NCI-H187 (cell line): ENCODE measurements at places on chromosomes 6 and 20.

DNA sequence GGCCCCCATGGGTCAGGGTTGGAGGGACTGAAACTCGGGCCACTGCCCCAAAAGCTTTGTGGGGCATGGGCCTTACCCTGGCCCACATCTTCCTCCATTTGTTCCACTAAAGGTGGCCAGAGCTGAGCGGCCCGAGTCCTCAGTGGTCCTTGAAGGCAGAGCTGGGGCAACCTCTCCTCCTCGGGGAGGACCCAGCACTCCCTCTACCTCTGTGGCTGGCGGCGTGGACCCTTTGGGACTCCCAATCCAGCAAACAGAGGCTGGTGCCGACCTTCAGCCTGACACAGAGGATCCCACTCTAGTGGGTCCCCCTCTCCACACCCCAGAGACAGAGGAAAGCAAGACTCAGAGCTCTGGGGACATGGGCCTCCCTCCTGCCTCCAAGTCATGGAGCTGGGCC is 9.3 kb downstream of the LPIN3 start:
- no peak for DNase-seq

- DNase-seq: no peak
Measured at GRCh38 chr20:50464026-50464724, 46.0 kb upstream of the PTPN1 start.

GRCh38 chr6:66184091-66184490 is 477.1 kb upstream of the EYS start:
- DNase-seq: no peak

GRCh38 chr6:111852725-111853124 is 20.5 kb downstream of the FYN start:
- no peak for DNase-seq

GRCh38 chr6:6495851-6496250 is 92.7 kb upstream of the LY86 start:
- DNase-seq: no peak

DNA sequence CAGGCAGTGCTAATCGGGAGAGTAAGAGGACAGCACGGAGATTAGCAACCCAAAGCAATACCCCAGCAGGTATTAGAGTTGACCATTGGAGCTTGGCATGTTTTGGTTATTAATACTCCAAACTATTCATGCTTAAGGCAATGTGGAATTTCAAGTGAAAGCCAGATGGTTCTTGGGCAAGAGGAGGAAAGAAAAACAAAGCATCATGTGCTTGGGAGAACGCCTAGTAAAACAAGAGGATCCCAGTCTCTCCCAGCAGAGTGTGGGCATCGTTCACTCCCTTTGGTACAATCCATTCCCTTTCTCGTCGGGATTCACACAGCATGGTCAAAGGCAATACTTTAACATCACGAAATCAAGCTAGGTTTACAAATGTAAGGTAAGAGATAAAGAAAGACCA is 349.8 kb downstream of the PRKN start:
- no peak for DNase-seq

DNA sequence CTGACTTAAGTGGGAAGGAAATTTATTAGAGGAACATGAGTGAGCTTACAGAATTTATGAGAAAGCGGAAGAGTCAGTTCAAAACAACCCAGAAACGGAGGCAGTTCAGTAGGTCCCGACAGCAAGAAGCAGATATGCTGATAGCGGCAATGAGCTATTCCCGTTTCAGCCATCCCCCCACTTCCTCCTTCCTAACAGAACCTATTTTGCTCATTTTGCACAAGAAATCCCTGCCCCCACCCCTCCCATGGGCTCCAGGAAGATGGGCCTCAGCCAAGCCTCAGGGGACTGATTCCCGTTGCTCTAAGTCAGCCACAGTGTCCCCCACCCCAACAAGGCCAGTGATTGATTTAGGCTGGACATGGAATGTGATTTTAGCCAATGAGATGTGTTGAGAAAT is 157.5 kb downstream of the CEBPB start:
- no peak for DNase-seq

GRCh38 chr6:44041461-44042260 is 85.6 kb downstream of the MRPL14 start:
- DNase-seq: no peak

DNA sequence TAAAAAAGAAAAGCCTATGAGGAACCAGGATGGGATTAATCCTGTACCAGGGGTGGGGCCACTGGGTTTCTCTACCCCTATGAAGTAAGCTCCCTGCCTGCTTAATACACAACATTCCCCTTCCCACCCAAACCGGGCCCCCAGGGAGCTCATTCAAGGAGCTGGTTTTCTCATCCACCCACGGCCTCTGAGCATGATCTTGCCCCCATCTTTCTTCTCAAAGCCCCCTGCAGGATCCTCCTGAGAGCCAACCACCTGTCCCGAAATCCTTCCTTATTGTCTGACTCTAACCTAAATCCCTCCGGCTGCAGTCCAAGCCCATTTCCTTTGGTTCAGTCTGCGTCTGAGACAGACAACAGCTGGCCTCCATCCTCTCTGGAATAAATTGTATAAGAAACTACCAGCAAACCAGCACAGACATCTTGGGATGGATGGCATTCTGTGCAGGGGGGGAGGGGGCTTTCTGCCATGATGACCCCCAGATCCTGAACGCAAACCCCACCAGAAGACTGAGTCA is 21.0 kb downstream of the KCNK5 start:
- no peak for DNase-seq

DNA sequence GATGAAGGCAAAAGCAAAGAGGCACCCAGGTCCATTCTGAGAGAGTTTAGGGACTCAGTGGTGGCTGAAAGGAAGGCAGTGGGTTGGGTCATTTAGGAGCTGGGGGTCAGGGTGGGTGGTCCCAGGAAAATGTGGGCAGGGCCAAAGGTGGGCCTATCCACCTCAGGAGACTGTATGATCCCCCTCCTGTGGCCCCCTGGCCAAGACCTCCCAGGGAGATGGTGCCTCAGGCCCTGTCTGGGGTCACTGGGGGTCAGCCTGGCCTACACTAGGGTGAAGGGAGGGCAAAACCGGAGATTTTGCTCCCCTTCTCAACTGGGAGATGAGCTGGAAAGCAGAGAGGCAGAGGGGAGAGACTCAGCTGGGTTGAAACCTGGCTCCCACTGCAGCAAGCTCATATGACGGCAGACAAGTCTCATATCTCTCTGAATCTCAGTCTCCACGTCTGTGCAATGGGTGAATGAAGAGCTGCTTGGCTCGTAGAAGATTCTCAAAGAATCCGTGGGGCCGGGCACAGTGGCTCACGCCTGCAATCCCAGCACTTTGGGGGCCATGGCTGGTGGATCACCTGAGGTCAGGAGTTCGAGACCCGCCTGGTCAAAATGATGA is 11.5 kb upstream of the BAK1 start:
- DNase-seq: no peak

DNA sequence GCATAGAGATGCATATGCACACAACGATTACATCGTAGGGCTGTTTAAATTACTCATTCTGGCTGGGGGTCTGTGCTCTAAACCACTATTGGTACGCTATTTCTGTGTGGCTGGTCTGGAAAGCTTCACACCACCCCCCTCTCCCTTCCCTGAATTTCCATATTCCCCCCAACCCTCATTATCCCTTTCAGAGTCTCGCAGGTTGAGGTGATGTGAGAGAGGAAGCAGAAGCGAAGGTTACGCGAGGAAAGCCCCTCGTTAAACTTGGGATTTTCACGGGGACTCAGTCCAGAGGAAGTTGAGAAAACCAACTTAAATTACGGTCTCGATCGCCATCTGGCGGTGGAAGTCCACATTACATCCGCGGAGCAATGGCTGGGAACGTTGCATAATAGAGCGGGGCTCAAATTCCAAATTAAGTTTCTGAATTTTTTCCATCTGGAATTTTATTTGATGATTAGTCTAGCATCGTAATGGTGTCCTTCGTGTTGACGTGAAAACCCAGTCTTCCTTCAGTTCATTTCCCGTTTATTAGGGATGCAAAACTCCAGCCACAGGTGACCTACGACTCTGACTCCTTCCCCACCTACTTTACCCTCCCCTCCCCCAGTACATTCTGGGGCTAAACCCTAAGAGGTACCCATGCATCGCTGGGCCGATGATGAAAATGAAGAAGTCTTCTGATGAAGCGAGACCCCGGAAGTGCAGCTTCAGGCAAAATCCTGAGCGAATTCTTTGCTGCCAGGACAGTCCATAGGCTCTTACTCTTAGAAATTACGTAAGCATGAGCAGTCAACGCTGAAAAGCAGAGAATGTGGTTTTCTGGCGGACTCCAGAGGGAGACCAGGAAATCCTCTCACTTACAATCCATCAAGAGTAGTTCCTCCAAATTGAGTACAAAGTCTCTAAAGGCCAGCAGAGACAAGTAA is 19.7 kb downstream of the HLA-DOB start:
- no peak for DNase-seq

- DNase-seq: no peak
Measured at GRCh38 chr6:154648188-154648887, 84.9 kb upstream of the SCAF8 start.

DNA sequence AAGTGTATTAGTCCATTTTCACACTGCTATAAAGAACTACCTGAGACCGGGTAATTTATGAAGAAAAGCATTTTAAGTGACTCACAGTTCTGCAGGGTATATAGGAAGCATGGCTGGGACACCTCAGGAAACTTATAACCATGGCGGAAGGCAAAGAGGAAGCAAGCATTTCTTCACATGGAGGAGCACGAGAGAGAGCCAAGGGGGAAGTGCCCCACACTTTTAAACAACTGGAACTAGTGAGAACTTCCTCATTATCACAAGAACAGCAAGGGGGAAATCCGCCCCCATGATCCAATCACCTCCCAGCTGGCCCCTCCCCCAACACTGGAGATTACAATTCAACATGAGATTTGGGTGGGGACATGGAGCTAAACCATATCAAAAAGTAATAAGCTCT is 28.3 kb upstream of the B3GAT2 start:
- no peak for DNase-seq

DNA sequence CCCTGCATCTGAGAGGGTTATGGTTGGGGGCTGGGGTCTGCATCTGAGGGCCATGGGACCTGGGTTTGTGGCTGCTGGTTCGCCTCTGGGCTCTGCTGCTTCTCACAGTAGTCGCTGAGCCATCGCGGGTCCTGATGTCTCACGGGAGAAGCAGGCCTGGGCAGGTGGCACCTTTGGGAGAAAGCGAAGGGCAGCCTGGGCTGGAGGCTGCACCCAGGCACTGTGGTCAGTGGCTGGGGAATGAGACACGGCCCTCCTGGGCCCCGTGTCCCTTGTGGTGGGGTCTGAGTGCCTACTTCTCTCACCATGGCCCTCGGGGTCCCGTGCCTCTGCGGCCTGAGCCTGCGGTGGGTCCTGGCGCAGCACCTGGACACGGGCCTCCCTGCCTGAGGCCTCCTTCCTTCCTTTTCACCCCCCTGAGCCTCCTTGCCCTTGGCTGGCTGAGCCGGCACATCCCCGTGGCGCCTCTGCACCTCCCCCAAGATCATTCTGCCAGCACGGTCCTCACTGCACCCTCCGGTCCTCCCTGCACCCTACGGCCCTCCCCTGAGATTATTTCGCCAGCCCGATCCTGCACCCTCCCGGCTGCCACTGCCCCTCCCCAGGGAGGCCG is 206.0 kb downstream of the ERMARD start:
- no peak for DNase-seq

- DNase-seq: no peak
Measured at GRCh38 chr6:131419702-131420101, 153.3 kb upstream of the ARG1 start.

DNA sequence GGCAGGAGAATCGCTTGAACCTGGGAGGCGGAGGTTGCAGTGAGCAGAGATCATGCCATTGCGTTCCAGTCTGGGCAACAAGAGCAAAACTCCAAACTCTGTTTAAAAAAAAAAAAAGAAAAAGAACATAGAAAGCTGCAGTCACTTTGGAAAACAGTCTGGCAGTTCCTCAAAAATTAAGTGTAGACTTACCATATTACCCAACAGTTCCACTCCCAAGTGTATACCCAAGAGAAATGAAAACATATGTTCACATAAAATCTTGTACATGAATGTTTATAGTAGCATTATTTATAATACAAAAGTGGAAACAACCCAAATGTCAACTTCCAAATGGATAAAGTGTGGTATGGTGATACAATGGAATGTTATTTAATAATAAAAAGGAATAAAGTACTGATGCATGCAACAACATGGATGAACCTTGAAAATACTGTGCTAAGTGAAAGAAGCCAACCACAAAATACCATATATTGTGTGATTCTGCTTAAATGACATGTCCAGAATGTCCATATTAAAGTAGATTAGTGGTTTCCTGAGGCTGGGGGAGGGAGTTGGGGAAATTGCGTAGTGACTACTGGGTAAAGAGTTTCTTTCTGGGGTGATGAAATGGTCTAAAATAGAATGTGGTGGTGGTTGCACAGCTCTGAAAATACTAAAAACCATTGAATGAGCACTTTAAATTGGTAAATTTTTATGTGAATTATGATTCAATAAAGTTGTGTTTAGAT is 62.9 kb downstream of the SUN5 start:
- no peak for DNase-seq

DNA sequence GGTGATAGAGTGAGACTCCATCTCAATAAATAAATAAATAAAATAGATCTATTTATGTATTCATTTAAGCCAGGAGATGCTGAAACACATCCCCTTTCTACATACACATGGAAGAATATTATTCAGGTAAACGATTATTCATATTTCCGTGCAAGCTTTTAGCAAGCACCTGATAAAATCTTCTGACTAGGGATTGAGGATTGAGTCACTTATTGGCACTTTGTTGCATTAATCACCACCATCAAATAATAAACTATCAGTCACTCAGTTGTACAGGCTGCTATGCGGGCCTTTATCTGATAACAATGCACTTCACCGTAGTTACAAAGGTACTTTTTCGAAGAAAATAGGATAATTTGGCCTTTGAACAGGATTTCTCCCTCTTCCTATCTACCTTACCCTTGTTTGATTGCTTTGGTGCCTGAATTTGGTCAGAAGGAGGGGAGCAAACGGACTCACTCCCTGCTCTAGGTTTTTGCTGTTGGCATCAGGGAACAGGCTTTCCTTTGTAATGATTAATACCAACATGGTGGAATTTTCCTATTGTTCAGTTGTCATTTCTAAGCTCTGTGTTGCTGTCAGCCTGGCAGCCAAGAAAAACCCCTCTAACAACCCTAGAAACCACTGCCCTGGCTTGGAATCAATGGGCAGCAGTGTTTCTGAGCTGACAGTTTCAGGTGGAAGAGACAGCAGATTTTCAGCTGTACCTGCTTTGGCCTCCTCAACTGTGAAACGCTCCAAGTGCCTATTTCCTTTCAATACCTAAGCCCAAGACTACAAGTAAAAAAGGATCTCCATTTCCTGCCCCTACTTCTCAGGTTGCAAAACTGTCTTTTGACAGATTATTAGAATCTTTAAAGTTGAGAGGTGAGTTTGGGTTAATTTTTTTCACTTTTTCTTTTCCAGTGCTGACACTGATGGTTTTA is 63.0 kb downstream of the MYB start:
- DNase-seq: no peak

- no peak for DNase-seq
Measured at GRCh38 chr6:41625442-41625841, 12.8 kb upstream of the MDFI start.

GRCh38 chr6:143529095-143529494 is 17.6 kb upstream of the FUCA2 start:
- no peak for DNase-seq

GRCh38 chr6:121321282-121321681 is 13.0 kb downstream of the TBC1D32 start:
- no peak for DNase-seq
